ENCODE measurements at places on chromosomes 5 and 9.

DNA sequence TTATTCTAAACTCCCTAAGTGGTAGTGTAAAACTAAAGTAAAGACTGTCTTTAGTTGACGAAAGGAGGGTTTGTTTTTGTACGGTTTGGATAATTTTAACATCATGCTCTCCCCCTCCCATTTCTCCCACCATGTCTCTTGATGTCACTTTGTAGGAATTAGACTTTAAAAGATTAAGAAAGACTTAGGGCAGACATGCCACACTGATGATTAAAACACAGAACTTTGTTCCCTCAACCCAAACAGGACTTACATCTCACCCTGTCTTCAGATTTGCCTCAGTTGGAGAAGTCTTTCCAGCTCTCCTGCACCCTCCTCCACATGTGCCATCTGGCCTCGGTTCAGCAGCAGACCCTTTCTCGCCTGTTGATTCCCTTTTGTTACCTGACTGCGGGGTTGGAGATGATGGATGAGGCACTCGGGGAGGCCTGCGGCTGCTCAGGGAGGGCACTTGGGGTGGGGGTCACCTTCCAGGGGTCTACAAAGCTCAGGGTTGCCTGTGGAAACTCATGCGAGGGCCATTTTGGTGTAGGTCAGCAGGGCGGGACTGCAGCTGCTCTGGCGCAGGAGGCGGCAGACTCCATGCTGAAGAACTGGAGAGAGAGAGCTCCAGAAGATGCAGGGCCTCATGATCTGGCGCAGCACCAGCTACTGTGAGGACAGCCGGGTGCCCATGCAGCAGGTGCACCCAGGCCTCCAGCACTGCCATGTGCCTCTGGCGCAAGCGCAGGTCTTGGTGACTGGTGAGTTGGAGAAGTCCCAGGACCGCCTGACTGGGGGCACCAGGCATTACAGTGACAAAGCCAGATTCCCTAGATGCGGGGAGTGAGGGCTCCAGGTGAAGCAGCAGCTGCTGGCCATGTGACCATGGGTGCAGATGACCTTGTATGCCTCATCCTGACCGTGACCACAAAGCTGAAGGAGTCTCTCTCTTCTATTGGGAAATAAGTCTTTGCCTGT is 24.5 kb upstream of the EXOC3 start:
- DNase-seq: no peak

DNA sequence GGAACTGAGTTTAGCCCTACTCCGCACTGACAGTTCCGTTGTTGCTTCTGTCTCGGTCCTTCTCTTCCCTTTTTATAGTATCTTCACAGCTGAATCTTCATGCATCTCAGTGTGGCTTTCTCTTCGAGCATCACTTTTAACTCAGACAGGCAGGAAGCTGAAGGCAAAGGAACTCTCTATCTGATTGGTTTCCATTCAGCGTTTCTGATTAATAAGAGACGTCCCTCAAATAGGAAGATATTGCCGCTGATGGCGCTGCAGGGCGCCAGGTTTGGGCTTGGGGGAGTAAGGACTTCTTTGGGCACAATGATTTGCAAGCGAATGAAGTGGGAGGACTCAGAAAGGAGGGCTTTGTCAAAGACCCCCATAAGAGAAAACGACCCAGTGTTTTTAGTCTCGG is at the start of gene CDH9:
Gene CDH9 (minus strand): TSS at position 111 of the 400 bp plus-strand sequence. CDS start 50,253 bp downstream, outside the sequence.
- DNase-seq: no peak

DNA sequence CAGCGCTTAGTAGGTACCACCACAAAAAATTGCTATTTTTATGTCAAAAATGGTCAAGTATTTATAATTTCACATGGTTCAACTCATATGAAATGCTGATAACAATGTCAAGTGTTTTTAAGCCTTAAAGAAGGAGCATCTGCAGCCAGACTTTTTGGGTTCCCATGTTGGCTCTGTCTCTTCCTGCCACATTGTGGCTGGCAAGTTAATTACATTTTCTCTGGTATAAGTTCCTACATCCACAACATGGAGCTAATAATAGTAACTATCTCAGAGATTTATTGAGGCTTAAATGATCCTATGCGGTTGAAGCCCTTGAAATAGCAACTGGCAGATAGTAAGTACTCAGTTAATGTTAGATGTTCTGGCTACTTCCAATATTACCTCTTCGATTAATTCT is 5.4 kb downstream of the ATP10B start:
- no peak for DNase-seq

GRCh38 chr5:91386120-91386519 is 3.0 kb upstream of the ARRDC3 start:
- DNase-seq: no peak

DNA sequence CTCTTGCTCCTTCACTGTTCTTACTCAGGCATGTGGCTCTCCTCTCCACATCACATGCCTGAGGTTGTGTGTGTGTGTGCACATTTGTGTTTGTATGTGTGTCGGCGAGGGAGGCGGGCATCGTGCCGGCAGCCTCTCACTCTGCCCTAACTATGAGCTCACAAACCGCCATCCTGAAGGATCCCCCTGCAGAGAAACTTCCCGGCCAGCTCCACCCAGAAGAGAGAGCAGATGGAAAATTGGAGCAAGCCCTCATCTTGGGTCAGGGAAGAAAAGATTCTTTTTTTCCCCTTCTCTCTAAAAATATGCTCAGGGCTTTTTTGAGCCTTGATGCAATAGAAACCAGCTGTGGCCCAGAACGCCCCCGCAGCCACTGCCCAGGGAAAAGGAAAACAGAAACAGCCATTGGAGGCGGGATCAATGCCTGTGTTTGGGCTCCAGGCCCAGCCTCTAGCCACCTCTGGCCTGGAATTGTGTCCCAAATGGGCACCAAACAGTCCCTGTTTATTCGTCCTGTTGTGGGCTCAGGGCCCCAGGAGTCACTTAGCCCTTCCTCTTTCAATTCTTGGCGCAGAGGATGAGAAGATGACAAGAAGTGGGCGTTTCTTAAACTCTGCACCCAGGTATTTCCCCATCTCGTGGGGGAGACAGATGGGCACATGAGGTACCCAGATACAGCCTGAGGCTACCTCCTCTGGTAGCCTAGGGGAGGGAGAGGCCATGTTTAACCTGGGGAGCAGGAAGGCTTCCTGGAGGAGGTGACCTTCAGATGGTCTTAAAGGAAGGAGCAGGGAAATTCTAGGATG is 151.5 kb downstream of the RGS3 start:
- no peak for DNase-seq
